ENCODE measurements at places on chromosomes 3 and 15.

DNA sequence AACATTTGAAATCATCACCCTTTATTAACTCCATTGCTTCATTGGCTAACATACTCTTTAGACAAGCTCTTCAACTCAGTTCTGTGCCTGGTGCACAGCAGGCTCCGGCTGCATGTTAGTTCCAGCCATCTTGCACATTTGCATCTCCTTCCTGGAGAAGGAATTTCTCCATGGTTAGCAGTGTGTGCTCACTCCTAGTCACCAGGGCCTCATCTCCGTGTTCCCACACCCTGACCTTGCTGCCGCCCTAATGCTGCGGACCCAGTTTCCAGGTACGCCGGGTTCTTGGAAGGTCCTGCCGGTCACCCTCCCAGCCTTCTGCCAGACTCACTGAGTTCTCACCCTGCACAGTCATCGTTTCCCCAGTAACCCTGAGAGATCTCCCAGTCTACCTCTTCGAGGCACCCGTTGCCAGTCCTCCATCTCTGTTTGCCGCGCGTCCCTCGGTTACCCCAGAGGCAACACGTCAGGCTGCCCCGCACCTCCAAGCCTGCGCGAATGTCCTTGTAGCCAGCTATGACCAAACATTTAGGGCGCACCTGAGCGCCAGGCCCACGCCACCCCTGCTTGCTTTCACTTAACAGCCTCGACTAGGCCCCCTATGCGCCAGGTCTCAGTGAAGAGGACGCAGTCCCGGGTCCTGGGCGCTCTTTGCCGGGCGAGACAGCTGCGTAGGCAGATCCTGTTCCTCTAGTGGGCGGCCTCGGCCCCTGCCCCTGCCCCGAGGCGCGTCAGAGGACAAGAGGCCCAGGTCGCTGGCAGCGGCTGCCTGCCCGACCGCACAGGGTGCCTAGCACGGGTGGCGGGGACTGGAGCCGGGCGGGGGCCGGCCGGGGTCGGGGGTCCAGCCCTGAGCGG is 747 bp upstream of the ZNF592 start:
- DNase-seq, result peak; percentile 64

- no peak for DNase-seq
These were observed 10.1 kb downstream of the COL8A1 start for GRCh38 chr3:99648516-99648915.

DNA sequence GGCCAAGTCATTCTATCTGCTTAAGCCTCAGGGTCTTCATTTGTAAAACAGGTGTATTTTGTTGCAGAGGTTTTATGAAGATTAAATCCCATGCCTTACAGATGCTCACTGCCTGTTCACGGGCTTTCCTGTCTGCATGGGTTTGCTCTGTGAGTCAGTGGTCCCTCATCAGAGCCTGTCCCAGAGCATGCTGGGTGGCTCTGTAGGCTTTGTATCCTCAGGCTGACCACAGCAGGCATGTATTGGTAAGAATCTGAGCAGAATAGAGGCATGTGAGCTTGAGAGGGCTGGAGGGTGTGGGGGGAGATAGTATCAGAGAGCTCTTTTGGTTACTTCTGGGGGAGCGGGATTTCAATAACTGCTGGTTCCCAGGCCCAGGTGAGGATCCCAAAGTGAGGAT is 45.4 kb upstream of the PLXNA1 start:
- DNase-seq, result no peak

- DNase-seq, result no peak
These were observed 6.9 kb upstream of the EOGT start for GRCh38 chr3:69020424-69020823.

DNA sequence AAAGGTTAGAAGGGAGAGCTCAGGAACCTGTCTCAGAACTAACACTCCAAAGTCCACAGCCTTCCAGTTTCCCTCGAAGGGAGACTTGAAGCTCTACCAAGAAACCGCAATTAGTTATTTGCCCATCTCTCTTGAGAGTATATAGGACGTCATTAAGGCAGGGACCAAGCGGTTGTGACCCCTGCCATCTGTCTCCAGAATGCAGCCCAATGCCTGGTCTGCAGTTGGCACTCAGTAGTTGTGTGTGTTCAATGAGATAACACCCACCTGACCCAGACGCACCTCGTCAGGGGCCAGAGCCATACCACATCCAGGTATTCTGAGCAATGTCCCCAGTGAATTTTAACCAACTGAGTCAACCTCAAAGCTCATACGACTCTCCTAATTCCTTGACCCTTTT is 251.0 kb downstream of the VPS13C start:
- no peak for DNase-seq

DNA sequence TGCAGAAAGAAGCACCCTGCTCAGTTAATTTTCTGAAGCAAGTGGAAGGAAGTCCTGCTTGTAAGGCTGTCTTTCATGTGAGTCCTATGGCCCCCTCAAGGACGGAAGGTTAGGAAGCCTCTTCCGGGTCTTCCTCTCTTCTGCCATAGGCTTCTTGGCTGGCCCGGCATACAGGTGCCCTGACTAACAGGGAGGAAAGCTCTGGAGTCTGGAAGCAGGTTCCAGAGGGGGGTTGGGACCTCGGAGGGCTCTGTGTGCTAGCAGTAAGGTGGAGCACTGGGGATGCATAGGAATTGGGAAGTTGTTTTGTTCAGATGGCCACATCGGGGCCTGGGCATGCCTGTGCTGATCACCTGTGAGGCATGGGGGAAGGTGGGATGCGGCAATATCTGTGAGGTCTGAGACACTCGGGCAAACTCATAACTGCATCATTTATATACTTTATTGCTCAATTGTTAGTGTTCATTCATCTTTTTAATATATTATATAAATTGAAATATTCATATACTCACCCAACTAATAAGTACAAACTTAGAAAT is 49.6 kb downstream of the TRAK1 start:
- DNase-seq, result no peak

- DNase-seq, result no peak
These were observed 47.6 kb upstream of the ANP32A start for GRCh38 chr15:68868296-68868695.

GRCh38 chr3:58004973-58005372 is 3.2 kb upstream of the FLNB start:
- no peak for DNase-seq

- no peak for DNase-seq
These were observed 33.2 kb downstream of the MYO5C start for GRCh38 chr15:52262364-52262763.

- DNase-seq, result no peak
These were observed 218.4 kb upstream of the LMCD1 start for GRCh38 chr3:8283193-8283592.

GRCh38 chr3:78918361-78919020 is 849.3 kb downstream of the ROBO1 start:
- no peak for DNase-seq

DNA sequence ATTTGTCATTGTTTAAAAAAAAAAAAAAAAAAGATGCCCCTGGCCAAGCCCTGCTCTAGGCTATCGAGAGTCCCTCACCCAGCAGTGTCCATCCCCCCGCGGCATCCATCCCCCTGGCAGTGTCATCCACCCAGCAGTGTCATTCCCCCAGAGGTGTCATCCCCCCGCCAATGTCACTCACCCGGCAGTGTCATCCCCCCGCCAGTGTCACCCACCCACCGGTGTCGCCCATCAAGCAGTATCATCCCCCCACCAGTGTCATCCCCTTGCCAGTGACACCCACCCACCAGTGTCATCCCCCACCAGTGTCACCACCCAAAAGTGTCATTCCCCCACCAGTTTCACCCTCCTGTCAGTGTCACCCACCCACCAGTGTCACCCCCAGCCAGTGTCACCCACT is 99.3 kb upstream of the PRR20G start:
- DNase-seq, result no peak

DNA sequence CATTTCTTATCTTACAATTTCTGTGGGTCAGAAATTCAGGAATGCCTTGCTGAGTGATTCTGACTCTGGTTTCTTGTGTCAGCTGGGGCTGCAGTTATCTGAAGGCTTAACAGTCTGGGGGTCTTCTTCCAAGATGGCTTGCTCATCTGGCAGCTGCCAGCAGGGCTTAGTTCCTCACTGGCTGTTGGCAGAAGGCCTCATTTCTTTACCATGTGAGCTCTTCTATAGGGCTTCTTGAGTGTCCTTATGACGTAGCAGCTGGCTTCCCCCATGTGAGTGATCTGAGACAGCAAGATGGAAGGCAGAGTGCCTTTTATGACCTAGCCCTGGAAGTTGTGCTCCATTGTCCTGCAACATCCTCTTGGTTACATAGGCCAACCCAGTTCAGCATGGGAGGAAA is 82.0 kb upstream of the PDZRN3 start:
- DNase-seq, result no peak

DNA sequence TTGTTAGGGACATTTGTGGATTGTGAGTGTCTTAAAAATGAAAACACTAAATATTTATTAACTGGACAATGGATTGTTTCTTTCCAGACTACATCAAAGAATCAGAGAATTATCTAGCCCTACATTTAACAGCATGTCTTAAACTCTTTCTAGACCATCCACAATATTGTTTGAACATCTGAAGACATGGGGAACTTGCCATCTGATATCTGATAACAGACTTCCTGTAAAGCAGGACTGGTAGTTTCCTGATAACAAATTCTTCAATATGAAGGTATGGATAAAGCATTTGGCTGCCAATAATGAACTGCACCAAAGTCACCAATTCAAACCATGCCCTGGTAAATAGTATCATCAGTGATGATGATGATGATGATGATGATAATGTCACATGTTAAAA is 26.2 kb upstream of the HACD2 start:
- no peak for DNase-seq

GRCh38 chr3:129016356-129016719 is 15.2 kb downstream of the EFCC1 start:
- peak; percentile 51 for DNase-seq

DNA sequence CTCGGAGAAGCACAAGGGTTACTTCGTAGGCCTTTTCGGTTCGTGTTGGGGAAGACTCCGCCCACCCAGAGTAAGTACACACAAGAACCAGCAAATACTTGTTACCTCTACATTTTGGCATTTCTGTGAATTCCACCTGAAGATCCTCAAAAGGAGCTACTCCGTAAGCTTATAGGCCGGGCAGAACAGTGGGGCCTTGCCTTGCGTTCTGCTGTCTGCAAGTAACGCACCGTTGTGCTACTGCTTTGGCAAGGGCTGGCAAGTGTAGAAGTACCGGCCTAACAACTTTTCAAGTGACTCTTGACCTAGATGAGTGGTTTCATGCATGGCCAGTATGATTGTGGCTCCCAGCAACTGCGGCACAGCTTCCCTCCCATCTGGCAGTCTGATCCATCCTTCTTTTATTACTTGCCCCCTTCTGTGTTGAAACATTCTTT is 6.4 kb upstream of the DNAAF4 start:
- no peak for DNase-seq

- DNase-seq, result no peak
These were observed 318.8 kb upstream of the GBE1 start for GRCh38 chr3:82080261-82080660.

GRCh38 chr3:18134386-18135059 is 290.6 kb downstream of the SATB1 start:
- DNase-seq, result no peak

GRCh38 chr3:16547561-16548357 is 34.3 kb upstream of the RFTN1 start:
- DNase-seq, result no peak

DNA sequence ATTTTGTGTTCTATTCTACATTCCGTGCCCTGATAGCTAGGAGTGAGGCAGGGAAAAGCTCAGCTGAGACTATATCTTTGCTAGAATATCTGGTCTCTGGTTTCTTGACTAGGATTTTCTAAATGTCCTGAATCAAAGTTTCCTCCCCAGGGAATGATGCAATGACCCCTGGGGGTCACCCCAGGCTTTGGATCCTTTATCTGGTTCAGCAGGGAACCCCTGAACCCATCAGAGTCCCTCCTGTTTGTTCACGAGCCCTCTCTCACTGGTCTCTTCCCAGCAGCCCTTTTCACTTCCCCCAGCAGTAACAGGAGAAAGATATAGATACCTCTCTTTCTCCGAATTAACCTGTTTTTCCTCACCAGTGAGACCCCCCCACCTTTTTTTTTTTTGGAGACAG is 14.3 kb downstream of the TM2D3 start:
- DNase-seq, result no peak

GRCh38 chr3:141218162-141218835 is 13.3 kb upstream of the PXYLP1 start:
- DNase-seq, result no peak

- DNase-seq, result no peak
These were observed 7.8 kb upstream of the RHCG start for GRCh38 chr15:89504166-89504565.

DNA sequence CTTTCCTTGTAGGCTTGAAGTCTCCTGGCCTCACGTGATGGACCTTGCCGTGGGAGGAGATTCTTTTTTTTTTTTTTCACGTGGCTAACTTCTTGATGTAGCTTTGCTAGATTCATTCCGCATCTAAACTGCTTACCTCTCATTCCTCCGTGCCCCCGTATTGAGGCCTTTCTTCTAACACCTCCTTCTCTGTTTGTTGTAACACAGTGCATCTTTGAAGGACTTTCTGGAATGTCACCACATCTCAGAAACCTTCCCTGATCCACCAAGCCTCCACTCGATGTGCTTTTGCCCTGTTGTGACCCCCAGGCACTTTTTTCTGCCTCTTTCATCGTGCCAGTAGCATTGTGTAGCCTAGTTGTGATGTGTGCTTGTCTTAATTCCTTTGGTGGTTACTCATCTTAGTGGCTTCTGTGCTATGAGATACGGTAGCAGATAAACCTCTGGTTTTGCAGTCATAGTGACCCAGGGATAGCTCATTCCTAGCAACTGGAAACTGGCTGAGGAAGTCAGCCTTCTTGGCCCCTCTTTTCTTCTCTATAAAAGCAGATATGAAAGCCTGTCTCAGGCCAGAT is 1.6 kb upstream of the BNC1 start:
- no peak for DNase-seq

DNA sequence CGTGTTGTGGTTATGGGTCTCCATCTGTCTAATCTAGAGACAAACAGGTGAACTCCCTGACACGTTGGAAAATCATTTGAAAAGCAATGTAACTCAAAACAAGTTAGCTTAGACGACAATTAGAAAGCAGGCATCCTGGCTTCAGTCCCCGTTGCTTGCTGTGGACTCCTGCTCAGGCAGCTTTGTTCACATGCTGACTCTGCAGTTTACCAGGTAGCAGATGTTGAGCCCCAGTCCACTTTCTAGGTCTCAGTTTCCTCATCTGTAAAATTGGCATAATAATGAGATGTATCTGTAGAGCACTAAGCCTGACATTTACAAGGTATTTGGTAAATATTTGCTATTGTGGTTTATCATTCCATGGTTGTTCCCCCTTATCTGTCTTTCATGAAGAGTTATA is 327.2 kb upstream of the CHRM5 start:
- DNase-seq, result no peak

DNA sequence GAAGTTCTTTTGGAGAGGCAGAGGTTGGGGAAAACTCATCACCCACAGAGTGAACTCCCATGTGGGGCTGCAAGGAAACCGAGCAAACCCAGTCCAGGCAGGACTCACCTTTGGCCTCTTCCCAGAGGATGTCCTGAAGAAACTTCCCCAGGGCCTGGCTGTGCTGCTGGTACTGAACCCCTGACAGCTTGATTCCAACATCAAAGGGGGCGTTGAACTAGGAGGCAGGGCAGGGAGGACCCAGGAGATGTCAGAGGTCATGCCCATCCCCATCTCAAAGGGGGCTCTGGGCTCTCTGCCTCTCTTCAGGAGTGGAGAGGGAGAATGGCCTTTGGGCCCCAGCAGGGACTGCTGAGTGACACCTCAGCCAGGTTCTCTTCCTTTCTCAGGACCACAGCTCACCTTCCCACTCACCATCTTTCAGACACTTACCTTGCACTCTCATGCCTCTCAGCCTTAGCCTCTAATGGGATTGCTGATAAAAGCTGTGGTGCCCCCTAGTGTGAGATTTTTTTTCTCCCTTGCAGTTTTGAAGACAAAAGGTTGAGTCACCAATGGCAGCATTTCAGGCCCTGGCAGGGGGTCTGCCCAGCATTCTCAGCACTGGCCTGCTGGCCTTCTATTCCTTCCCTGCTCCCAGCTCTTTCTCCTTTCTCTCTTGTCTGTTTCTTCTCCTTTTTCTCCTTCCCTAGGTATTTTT is 6.0 kb downstream of the GHRL start:
- peak; percentile 51 for DNase-seq
